ENCODE measurements at places on chromosomes 3 and 15.

GRCh38 chr15:52158084-52158765 lies 33.0 kb downstream of the GNB5 start:
- DNase-seq = no peak

DNA sequence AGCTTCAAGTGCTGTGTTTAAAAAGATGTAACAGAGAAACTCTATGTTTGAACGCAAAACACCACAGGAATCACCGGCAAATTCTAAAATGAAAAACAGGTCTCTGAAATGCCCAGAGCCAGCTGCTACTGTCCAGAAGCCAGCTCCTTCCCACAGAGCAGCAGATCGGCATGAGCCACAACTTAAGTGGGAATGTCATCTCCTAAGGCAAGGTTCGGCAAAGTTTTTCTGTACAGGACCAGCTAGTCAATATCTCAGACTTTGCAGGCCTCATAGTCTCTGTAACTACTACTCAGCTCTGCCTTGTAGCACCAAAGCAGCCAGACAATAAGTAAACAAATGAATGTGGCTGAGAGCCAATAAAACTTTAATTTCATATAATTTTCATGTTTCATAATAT lies 4.9 kb downstream of the PLOD2 start:
- no peak for DNase-seq

DNA sequence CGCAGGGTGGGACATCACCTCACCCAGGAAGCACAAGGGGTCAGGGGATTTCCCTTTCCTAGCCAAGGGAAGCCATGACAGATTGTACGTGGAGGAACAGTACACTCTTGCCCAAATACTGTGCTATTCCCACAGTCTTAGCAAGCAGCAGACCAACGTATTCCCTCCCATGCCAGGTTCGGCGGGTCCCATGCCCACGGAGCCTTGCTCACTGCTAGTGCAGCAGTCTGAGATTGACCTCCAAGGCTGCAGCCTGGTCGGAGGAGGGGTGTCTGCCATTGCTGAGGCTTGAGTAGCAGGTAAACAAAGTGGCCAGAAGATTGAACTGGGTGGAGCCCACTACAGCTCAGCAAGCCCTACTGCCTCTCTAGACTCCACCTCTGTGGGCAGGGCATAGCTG lies 39.0 kb downstream of the ALDH1A2 start:
- no peak for DNase-seq

- DNase-seq = no peak
These were observed 14.7 kb downstream of the TF start for GRCh38 chr3:133760916-133761315.

- DNase-seq = no peak
These were observed 9.5 kb downstream of the ADAMTS17 start for GRCh38 chr15:100332231-100332630.

DNA sequence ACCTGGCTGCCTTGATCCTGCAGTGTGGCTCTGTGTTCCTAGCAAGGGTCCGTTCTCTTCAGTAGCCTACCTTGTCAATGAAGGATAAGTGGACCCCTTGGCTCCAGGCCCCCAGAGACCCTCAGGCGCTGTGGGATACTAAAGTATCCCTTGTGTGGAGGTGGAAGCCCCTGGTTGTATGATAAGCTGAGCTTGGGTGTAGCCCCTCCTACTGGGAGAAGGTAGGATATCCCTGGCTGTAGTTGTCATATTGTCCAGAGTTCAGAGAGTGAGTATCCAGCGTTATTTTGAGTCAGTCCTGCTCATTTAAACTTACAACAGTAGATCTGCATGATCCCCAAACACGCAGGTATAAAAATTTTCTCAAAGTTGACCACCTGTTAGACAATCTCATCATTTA lies 496.8 kb downstream of the CNTN4 start:
- DNase-seq = no peak

DNA sequence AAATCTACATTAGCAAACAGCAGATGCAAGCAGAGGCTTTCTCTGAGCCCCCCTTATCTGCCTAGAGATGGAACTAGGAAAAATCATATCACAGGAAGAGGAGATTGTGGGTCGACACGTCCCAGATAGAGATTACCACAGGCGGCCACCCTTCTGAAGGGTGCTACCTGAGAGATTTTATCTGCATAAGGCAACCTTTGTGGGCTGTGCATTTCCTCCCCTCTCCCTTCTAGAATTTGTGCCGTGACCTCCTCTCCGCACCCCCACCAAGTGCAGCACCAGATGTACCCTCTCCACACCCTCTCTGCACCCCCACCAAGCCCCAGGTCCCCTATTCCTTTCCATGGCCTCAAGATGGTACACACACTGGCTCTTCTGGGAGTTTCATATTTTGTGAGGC lies 27.4 kb downstream of the METTL6 start:
- peak; percentile 14 for DNase-seq

GRCh38 chr3:22734207-22734606 lies 468.9 kb upstream of the UBE2E2 start:
- DNase-seq = no peak

DNA sequence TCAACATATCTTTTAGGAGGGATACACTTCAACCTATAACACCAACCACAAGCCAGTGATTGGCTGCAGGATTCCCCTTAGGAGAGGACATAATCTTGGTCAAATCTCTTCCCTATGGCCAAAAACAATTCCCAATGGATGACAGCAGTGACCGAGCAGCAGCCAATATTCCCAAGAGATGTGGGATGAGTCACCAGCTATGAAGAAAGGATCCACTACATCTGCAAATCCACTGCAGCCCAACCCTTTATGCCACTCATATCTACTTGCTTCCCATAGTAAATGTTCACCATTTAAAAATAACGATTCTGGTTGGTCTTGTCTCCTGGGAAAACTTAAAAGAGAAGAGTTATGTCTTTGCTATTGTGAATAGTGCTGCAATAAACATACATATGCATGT lies 4.5 kb upstream of the IQCF5 start:
- DNase-seq = no peak
